NAMALWA (cell line): ENCODE measurements at places on chromosomes 4 and X.
A peak's percentile ranks its signal among the peaks of the same experiment; 100 is the strongest.

- DNase-seq = no peak
Observed at GRCh38 chr4:36740796-36741310, 459.4 kb downstream of the DTHD1 start.

GRCh38 chrX:111519215-111519614, 7.8 kb downstream of the SERTM2 start:
- no peak for DNase-seq

DNA sequence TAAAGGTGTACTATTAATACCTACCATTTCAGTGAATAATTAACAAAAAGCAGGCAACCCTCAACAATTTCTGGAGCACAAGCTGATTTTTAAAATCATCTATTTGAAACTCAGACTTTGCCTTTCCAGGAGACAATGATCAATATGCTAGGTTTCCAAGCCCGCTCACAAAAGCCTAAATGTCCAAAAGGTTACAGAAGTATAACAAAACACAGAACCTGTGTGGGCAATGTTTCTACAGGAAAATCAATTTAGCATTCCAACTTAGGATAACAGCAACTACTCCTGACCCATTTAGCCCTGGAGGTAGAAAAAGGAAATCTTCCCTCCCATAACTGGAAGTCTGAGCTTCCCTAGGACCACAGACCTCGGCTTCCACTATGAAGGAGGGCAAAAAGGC, 3.9 kb downstream of the TAB3 start:
- no peak for DNase-seq

GRCh38 chr4:1726146-1726934, 5.0 kb downstream of the TACC3 start:
- DNase-seq = peak; percentile 90

- peak; percentile 34 for DNase-seq
Observed at GRCh38 chr4:109298279-109299010, 4.0 kb downstream of the COL25A1 start.

GRCh38 chr4:97252615-97253154, 890.6 kb downstream of the STPG2 start:
- DNase-seq = no peak

DNA sequence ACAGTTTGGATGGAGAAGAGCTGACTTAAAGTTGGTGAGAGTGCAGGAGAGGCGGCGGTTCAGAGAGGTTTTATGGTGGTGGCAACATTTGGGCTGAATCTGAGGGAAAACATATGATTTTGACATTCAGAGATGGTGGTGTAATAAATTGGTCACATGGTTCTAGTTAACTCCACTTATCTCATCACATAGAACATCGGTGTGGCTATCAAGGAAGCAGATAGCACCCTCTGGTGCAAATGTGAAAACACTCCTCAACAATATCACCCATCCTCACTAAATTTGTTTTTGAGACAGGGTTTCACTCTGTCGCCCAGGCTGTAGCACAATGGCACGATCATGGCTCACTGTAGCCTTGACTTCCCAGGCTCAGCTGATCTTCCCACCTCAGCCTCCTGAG, 28.8 kb downstream of the SUPT20HL2 start:
- peak; percentile 11 for DNase-seq

DNA sequence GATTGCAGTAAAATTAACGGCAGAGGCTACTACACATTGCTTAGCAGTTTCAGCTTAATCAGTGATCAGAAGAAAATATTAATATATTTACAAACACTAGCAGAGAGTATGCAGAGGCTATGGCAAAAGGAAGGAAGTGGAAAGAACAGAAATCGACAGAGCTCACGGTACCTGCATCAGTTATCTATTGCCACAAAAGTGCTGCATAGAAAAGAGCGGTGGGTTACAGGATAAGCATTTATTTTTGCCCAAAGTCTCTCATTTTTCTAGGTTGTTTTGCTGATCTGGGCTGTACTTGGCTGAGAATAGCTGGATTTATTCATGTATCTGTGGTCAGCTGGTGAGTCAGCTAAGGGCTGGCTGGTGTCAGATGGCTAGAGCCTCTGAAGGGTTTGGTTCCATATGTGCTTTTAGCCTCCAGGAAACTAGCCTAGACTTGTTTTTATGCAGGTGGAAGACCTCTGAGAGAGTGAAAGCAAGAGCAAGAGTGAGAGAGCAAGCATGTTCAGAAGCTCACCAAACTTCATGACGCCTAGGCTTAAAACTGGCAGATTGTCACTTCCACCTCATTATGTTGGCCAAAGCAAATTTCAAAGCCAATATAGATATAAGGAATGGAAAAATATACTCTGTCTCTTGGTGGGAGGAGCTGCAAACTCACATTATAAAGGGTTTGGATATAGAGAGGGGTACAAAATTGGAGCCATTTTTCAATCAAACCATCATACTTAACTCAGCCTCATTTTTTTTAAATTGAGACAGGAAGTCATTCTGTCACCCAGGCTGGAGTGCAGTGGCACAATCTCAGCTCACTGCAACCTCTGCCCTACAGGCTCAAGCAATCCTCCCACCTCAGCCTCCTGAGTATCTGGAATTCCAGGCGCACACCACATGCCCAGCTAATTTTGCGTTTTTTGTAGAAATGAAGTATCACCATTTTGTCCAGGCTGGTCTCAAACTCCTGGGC, 153.2 kb upstream of the RPL34 start:
- no peak for DNase-seq

DNA sequence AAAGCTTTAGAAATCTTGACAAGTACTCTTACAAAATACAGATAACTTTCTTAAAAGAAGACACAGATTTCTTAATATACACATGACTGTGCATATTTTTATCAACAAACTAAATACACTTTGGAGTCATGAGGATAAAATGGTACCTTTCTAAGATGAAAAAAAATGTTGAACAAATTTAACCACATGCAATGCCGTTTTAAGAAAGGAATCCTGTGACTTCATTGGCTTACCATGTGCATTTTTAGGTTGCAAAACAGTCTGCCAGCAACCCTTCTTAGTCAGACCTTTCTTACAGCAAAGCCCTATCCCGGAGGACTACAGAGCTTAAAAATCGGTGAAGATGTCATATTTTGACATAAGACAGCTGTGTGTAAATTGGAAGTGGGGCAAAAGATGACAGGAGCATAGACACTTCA, 51.7 kb downstream of the GASK1B start:
- DNase-seq = no peak

- no peak for DNase-seq
Observed at GRCh38 chr4:129218897-129219296, 122.9 kb downstream of the C4orf33 start.

DNA sequence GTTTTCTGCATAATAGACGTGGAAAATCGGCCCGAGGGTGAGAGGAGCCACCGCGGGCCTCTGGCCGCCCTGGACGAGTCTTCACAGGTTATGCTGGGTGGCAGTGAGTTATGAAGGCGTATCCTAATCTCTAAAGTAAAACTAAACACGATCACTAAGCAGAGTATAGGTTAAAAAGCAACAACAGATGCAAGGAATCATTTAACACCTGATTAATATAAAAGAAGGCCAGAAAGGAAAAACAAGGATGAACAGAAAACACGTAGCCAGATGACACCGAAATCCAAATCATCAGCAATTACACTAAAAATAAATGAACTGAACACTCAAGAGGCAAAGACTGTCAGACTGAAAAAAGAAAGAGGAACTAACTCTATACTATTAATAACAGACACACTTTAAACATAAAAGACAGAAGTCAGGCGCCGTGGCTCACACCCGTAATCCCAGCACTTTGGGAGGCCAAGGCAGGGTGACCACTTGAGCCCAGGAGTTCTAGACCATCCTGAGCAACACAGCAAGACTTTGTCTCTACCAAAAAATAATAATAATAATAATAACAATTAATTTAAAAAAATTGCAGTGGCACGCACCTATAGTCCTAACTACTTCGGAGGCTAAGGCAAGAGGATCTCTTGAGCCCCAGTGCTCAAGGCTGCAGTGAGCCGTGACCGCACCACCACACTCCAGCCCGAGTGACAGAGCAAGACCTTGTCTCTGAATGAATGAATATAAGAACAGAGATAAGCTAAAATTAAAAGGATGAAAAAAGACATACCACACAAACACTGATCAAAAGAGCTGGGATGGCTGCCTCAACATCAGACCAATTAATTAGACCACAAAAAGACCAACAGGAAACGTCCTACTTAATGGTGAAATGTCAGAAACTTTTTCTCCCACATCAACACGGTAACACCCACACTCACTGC, 30.0 kb downstream of the CTBP1 start:
- peak; percentile 88 for DNase-seq

GRCh38 chrX:149804102-149804501, 22.4 kb downstream of the MAGEA9 start:
- DNase-seq = no peak

- DNase-seq = no peak
Observed at GRCh38 chrX:38214551-38215531, 5.8 kb downstream of the SRPX start.

- DNase-seq = no peak
Observed at GRCh38 chrX:115047181-115047580, 29.8 kb upstream of the IL13RA2 start.

- no peak for DNase-seq
Observed at GRCh38 chrX:151899622-151900021, 13.1 kb upstream of the MAGEA4 start.

- no peak for DNase-seq
Observed at GRCh38 chr4:57154926-57155325, 44.7 kb upstream of the IGFBP7 start.

DNA sequence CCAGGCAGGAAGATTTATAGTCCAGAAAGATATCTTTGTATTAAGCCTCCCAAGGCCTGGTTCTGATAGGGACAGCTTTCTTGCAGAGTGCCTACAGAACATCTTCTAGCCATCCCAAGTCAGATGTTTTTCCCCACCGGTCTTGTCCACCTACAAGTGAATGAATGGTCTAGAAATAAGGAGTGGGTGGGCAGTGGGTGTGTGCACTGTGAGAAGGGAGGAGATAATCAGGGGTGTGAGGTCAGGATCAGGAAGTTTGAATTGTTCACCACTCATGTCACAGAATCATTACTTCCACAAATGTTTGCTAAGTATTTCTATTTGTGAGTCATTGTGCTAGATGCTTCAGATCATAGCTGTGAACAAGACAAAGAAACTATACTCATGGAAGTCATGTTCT, 332.6 kb downstream of the NKX6-1 start:
- DNase-seq = no peak

- DNase-seq = no peak
Observed at GRCh38 chrX:13966071-13966792, 63.5 kb downstream of the GEMIN8 start.

GRCh38 chr4:38330321-38330720, 333.7 kb upstream of the KLF3 start:
- no peak for DNase-seq

DNA sequence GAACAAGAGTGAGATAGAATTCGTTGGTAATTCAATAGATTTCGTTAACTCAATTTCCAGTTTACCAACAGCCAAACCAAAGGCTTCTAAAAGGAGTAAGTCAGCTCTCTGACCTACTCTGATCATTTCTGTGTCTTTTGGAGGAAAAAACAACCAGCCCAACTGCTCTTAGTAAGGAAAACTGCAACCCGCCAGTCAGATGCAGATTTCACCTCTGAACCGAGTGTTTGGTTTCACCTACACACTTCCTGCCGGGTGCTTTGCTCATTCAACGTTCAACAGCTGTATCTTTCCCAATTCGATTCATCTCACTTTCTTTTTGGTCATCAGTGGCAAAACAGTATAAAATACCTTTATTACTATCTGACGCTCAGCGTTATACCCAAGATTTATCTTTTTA, 24.5 kb downstream of the TMSB4X start:
- DNase-seq = peak; percentile 56

DNA sequence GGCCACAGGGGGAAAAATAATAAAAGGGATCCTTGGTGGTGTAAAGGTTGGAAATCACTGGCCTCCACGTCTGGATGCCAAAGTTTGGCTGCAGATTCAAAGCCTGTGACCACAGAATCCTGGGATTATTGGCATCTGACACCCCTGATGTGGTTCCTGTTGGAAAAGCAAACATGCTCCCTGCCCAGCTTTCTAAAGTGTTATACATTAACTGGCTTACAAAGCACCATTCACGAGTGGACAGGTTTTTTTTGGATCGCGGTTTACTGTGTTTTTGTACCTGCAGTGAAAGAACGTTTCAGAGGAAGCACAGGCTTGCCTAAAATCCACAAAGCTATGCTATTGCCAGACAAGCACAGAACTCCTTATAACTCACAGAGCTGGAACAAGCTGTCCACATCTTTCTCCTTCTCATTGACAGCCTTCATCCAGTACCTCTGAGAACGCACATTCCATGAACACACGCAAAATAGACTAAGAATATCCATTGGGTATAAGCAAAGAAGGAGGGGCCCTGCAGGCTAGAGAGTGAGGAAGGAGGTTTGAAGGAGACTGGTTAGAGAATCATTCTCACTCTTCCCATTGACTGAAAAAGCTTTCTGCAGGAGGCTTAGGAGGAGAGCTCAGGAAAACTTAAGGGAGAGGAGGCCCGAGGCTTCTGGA, 14.5 kb upstream of the CAPN6 start:
- DNase-seq = no peak

GRCh38 chr4:8254076-8254475, 15.5 kb upstream of the HTRA3 start:
- DNase-seq = no peak

- DNase-seq = no peak
Observed at GRCh38 chr4:1643971-1644735, 40.0 kb downstream of the FAM53A start.

GRCh38 chrX:136211766-136212556, 39.2 kb downstream of the MAP7D3 start:
- DNase-seq = no peak

DNA sequence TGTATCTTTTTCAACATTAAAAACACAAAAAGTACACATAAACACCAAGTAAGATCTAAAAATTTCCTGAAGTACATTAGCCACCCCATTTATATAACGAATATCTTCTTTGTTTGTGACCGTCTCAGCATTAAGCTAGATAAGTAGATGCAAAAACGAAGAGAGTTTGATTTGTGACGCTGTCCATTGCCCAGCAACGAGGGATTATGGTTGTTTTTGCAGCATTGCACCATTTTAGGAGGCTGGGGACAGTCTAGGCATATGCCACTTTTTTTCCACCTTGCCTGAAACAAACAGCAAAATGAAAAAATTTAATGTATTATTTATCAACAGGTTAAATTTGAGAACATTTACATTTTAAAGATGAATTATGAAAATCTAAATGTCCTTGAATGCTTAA, 12.0 kb upstream of the IGSF1 start:
- DNase-seq = no peak

DNA sequence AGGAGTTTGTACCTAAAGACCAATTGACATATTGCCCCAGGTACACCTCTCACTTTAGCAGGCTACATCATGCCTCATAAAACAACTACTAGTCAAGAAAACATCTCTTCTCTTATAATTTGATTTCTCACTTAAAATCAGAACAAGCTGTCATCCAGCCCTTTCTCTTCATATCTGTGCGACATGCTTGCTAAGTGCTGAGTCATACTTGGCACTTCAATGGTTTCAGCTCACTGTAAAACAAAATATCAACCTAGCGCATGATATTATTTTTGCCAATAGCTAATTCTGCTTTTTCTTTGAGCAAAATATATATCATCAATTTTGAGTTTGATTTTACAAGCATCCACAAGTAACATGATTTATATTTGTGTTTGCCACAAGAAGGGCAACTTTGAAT, 27.9 kb upstream of the FUNDC1 start:
- no peak for DNase-seq
